AG10803 (cell line): ENCODE measurements at places on chromosomes 2 and 18.
A peak's percentile ranks its signal among the peaks of the same experiment; 100 is the strongest.

DNA sequence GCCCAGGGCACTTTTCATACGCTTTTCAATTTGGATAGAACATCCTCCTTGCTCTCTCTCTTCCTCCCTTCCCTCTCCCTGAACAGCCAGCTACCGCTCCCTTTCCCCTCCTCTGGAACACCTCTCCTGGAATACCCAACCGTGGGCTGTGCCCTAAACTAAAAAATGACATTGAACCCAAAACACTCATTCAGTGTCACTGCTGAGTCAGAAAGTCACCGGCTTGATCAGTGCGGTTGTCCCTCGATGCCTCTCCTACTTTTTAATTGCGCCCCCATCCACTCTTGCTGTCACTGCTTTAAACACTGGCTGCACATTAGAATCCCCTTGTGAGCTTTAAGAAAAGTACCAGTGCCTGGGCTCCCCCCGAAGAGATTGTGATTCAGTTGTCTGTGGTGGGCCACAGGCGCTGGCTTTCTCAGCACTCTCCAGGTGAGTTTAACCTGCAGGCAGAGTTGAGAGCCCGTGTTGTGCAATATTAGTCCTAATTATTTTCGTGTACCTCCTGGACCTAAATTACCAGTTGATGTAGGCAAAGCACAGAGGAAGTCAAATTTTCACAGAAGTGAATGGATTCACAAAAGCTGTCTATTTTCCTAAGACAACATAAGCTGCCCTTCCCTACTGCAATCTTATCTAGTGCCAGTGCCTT lies 302.0 kb downstream of the PRKCE start:
- no peak for DNase-seq

DNA sequence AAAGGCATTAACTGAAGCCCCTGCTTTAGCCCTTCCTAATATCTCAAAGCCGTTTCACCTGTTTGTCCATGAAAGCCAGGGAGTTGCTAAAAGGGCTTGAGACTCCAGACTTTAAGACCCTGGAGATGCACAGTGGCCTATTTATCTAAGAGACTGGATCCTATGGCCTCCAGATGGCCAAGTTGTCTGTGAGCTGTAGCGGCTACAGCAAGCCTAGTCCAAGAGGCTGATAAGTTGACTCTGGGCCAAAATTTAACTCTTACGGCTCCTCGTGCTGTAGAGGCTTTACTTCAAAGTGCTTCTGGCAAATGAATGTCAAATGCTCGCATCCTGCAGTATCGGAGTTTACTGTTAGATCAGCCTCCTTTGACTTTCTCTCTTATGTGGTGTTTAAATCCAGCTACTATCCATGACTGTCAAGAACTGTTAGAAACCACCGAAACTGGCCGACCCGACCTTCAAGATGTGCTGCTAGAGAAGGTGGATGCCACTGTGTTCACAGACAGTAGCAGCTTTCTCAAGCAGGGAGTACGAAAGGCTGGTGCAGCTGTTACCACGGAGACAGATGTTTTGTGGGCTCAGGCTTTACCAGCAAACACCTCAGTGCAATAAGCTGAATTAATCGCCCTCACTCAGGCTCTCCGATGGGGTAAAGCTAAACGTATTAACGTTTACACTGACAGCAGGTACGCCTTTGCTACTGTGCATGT lies 336.7 kb upstream of the CNTNAP5 start:
- DNase-seq = no peak

DNA sequence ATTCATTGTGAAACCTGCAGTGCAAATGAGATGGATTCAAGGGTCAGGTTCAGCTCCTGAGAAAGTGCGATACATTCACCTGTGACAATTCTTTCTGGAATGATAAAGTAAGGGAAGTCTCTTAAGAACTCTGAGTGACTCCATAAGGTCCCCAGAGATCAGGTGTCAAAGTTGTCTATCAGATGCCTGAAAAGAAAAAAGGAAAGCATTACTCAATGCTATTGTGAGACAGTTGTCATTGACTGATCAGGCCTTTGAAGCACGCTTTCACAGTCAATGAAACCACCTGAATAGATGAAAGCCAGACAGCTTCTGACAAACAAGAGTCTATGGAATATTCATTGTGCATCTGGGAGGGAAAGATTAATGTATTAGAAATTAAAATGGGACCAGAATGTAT lies 252.7 kb upstream of the GALNT5 start:
- DNase-seq = no peak

GRCh38 chr2:55556809-55557208 lies 37.3 kb downstream of the CFAP36 start:
- no peak for DNase-seq

- no peak for DNase-seq
Measured at GRCh38 chr2:14094592-14094991, 537.9 kb upstream of the LRATD1 start.

DNA sequence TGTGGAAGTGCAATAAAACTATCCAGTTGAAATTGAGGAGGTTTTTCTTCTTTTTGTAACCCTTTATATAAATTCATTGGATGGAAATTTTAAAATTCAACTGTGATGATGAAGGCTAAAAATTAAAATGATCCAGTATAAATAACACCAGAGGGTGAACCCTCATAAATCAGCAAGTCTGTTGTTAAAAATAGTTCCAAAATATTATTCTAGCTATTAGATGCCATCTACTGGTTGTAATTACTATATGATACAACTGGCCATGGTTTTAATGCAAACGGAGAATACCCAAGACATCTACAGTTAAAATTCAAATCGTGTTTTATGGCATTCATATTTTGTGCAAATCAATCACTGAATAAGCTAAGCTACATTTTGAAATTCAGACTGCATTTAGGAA lies 53.8 kb downstream of the TMEM200C start:
- no peak for DNase-seq

DNA sequence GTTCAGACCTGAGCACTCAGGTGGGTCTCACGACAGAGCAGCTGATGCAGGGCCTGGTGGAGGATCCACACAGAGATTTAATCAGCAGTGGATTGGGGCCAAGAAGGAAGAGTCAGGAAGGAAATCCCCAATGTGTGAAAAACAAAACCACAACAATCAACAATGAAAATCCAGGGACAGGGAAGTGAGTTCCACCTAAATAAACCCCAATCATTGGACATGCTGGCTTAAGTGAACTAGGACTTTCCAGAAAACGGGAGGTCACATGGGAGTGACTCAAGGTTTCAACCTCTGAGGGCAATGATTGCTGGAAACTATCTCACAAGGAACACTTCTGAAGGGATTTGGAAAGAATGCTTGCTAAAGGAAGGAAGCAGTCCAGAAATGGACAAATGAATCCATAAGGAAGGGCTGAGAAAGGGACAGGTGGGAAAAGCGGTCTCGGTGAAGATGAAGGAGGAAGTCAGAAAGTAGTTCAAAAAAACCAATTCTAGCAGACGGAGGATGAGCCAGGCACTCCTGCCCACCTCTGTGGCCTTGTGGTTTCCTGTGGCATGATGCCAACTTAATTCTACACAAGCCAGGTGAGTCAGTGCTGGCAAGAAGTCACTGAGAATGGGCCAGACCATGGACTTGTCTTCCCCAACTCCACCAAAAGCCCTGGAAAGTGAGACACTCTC lies 15.4 kb upstream of the XDH start:
- DNase-seq = no peak

GRCh38 chr2:52054824-52055223 lies 1022.9 kb upstream of the NRXN1 start:
- DNase-seq = no peak

DNA sequence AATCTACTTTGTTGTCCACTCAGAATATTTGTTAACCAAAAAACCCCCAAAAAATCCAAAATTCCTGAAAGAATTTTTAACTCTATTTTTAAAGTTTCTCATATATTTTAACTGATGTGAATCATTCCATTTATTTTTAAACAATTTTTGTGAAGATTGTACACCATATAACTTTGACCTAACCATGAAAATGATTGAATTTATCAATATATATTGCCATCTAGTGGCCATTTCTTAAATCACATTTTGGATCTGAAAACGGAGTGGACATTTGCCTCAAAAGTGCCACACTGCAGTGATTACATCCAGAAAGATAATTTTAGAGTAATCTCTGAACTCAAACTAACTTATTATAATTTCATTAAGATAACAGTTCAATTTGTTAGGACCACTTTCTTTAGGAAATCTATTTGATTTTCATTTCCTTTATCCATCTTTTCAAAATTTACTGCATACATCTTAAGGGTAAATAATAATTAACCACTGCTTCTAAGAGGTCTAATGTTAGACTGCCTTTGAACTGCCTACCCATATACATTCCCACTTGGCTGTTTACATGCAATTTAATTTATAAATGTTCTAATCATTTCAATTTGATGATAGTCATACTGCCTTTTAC lies 71.1 kb downstream of the DSC3 start:
- peak; percentile 26 for DNase-seq

DNA sequence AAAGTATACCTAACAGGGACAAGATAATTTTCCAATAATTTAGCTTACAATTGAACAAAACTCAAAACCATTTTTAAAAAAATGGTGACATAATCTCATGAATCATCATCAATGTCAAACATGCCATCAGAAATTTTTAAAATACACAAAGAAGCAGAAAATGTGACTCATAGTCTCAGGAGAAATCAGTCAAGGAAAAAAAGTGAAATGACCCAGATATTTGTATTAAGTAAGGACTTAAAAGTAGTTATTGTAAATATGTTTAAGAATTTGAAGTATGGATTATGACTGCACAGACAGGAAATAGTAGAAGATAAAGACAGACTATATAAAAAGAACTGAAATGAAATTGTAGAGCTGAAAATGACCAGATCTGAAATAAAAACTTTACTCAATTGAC lies 473.9 kb upstream of the SYT4 start:
- DNase-seq = no peak

- peak; percentile 44 for DNase-seq
Measured at GRCh38 chr2:7927691-7928090, 754.2 kb upstream of the ID2 start.

DNA sequence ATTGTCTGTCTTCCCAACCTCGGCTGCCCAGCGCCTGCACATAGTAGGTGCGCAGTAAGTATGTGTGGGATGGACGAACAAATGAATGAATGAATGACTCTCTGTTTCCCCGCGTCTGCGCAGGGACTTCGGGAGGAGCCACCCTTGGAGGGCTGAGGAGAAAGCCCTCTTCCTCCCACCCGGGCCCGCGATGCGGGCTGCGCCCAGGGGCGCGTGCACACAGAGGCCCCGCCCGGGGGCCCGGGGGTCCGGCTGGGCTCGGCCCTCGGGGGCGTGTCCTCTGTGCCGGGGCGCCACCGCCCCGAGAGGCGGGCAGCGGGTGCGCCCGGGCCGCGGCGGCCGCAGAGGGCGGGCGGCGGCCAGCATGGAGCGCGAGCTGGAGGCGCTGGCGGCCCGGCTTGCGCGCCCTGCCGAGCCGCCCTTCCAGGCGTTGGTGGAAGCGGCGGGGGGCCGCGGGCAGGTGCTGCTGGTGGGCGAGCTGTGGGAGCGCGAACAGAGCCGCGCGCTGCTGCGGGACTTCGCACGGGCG lies at the start of gene C2orf72:
Gene C2orf72, plus strand, starts transcription at position 322 of the 529 bp plus-strand sequence. Its CDS starts 43 bp downstream, at position 365.
- DNase-seq = no peak

GRCh38 chr2:104844807-104845551 lies 8.9 kb upstream of the POU3F3 start:
- no peak for DNase-seq

DNA sequence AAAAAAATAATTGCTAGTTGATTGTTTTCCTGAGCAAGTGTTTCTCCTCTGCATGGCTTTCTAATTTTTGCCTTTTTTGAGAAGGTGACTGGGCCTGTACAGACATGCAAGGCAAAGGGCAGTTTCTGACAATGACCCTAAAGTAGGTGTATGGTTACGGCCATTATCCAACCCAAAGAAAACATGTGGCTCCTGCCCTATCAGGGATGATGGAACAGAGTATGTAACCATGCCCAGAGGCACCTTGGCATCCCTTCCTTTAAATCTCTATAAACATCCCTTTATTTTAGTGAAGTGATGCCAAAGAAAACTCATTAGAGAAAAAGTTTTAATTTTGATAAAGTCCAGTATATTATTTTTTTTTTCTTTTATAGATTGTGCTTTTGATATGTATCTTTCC lies 217.5 kb downstream of the LPIN1 start:
- DNase-seq = no peak

DNA sequence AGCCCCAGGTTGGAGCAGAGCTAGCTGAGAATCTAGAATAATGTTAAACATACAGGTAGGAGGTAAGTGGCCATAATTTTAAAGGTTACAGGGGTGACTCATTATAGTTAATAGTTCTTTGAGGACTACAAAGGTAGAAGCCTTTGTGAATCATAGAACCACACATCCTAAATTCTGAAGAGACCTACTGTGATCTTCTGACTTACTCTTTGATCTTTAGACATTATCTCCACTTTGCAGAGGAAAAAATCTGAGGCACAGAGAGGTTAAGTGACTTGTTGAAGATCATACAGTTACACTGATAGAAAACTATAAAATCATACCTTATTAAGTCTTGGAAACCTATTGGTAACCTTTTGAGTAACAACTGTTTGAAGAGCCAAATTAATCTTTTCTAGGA lies 1051.3 kb upstream of the NRXN1 start:
- DNase-seq = no peak

DNA sequence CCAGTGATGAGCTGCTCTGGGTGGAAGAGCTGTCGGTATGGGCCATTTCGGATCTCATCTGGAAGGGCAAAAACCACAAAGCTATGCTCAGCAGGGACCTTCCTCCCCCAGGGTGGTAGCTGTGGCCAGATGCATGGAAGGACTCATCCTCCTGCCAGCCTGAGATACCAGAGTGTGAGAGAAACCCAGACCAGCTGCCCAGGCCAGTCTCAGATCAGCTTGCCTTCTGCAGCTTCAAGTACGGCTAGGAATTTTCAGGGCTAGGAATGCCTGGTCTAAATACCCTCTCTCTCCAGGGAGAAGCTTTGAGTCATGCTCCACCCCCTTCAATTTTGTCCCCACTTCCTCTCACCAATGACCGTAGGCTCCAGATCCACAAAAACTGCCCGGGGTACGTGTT lies 1.4 kb upstream of the TUBA4B start:
- DNase-seq = peak; percentile 55

- DNase-seq = peak; percentile 56
Measured at GRCh38 chr2:191321861-191322662, 76.9 kb downstream of the MYO1B start.

DNA sequence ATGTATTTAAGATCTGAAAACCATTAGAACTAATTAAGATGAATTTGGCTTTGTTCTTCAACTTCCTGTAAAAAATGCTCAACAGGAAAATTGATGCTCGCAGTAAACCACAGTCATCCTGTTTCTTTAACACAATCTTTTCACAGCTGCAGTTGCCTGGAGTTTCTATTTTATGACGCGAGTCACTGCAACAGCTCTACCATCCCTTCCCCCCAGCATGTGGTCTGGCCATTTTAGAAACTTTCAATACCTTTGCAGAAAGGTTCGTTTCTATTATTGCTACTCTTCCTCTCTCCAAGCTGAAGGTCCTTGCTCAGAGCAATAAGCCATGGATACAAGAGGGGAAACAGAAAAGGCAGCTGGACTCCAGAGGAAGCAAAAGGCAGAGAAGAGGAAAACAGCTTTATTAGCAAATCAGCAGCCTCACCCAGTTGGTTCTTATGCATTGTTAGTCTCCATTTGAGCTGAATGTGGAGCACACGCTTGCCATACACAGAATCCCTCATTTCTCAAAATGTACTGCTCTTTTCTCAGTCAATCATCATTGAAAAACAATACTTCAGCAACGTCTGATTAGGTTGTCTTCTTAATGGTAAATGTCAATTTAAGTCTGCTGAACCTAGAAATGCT lies 3.9 kb downstream of the WIPF1 start:
- DNase-seq = peak; percentile 83

- peak; percentile 55 for DNase-seq
Measured at GRCh38 chr2:240437861-240438809, 2.7 kb downstream of the GPC1 start.

GRCh38 chr2:172813314-172813888 lies 77.8 kb downstream of the RAPGEF4 start:
- peak; percentile 11 for DNase-seq

GRCh38 chr2:239878686-239879085 lies 146.5 kb downstream of the NDUFA10 start:
- no peak for DNase-seq
